ENCODE measurements at places on chromosomes 2 and 18.
A peak's percentile ranks its signal among the peaks of the same experiment; 100 is the strongest.

DNA sequence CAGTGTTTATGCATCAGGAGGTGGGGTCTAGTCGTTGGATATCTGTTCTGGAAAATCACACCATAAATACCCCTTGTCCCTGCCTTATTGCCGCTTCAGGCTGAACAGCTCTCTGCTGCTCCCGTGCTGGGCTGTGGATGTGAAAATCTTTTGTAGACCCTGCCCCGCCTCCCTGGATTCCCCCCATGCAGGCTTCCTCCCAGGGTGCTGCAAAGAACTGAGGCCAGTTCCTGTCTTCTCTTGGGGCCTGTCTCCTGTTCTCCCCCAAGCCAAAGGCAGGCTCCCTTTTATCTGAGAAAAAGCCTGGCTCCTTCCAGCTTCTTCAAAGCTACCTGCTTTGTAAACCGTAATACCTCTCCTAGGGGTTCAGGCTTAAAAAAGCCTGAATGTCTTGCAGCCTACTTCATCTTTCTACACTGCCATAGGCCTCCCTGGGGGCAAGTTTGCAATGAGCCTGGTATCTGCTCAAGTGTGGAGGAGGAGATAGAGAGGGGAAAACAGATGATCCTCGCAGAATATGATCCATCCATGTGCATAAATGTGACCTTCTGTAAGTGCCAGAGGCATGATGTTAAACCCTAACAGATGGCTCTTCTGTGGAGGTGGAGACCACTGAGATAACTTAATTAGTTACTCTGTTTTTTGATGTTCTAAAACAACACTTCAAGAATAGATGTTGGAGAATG lies 55.3 kb downstream of the VWA3B start:
- DNase-seq: no peak

- no peak for DNase-seq
Measured at GRCh38 chr2:236565879-236566402, 3.7 kb upstream of the ACKR3 start.

- no peak for DNase-seq
Measured at GRCh38 chr2:46339676-46340459, 42.7 kb downstream of the EPAS1 start.

GRCh38 chr18:77127769-77128671 lies 4.6 kb downstream of the MBP start:
- peak; percentile 82 for DNase-seq

GRCh38 chr2:170530284-170530745 lies 184.8 kb upstream of the SP5 start:
- DNase-seq: no peak

GRCh38 chr2:162731917-162732804 lies 106.4 kb downstream of the KCNH7 start:
- DNase-seq: no peak

DNA sequence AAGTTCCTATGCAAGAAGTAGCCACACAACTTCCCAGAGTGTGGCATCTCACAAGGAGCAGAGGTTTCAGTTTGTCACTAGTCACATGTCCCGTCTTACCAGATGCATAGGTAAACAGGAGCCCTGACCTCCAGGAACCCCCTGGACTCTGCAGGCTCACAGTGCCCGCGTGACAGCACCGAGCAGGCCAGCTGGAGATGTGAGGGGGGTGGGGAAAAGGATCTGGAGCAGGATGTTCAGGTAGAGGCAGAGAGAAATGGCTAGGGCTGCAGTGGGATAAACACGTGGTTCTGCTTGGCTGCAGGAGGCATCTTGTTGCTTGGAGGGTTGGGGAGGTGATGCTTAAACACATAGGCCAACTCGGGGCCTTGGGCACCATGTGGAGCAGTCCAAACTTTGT lies 54.2 kb downstream of the IMPA2 start:
- DNase-seq: no peak

DNA sequence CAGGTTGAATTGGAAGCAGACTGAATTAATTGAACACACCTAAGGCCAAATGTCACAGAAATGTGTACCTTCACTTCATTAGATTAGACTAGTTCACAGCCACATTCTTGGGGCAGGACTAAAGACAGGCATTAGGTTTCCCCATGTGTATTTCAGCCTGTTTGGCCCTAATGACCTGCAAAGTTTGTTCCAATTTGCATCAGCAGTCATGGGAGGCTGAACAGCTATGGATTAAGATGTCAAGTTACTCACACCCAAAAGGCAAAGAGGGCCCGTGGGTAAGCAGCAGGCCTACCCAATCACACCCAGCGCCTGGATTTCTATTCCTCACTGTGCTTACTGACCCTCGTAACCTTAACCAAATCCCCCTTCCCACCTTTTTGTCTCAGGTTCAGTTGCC lies 99.6 kb upstream of the RIOK3 start:
- no peak for DNase-seq

- DNase-seq: no peak
Measured at GRCh38 chr2:196171946-196172345, 568 bp upstream of the STK17B start.

DNA sequence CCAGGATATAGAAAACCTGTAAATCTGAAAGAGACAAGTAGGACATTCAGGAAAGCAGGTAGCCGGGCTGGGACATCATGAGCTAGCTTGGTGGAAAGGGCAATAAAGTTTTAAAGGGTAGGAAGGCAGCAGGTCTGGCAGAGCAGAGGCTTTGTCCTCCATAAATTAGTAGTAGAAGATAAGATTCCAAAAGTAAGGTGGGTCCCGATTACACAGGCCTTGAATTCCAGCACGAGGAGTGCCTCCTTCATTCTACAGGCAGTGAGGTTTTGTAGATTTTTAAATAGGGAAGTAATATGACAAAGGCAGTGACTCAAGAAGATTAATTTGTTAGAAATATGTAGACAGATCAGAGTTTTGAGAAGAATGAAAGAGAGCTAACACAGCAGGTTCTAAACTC lies 160.7 kb downstream of the DTNB start:
- DNase-seq: peak; percentile 63

DNA sequence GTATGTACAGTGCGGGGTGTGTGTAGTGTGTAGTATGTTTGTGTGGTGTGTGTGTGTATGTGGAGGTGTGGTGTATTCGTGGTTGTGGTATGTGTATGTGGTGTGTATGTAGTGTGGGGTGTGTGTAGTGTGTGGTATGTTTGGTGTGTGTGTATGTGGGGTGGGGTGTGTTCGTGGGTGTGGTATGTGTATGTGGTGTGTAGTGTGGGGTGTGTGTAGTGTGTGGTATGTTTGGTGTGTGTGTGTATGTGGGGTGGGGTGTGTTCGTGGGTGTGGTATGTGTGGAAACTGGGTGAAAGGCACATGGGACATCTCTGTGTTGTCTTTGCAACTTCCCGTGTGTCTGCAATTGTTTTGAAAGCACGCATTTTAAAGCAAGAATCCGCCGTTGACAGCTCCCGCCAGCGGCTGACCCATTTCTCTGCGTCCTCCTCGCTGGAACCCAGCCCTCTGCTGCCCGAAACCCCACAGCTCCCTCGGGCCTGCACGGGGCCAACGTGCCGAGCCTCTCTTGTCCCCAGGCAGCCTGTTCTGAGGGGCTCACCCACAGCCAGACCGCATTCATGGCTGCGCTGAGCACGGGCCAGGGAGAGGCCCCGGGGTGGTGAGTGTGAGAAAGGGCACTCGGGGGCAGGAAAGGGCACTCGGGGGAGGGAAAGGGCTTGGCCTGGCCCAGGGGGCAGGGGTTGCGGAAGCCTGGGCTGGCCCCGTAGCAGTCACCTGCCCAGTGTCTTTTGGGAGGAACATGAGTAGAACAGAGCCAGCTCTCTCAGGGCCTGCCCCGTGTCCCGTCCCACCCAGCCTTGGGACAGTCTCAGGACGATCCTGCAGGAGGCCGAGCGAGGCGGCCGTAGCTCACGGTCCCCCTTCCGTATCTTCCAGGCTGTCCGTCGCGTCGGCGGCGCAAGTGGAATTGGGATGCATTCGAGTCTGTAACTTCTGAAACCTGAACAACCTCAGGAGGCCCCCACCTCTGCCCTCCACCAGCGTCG lies 61.4 kb downstream of the TWIST2 start:
- no peak for DNase-seq

- DNase-seq: no peak
Measured at GRCh38 chr2:238518172-238518820, 91.6 kb downstream of the ASB1 start.

DNA sequence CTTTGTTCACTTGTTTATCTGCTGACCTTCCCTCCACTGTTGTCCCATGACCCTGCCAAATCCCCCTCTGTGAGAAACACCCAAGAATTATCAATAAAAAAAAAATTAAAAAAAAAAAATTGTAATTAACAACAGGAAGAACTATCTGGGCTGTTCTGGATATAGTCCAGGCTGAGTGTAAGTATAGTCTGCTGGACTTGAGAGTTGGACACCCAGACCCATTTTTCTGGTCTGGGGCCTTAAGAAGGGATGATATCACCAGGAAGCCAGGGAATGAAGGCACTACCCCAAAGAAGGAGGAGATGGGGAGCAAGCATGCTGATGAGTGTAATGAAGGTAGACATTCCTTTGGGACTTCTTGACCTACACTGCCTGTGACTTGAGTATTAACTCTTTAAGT lies 72.1 kb upstream of the ZFP36L2 start:
- no peak for DNase-seq

DNA sequence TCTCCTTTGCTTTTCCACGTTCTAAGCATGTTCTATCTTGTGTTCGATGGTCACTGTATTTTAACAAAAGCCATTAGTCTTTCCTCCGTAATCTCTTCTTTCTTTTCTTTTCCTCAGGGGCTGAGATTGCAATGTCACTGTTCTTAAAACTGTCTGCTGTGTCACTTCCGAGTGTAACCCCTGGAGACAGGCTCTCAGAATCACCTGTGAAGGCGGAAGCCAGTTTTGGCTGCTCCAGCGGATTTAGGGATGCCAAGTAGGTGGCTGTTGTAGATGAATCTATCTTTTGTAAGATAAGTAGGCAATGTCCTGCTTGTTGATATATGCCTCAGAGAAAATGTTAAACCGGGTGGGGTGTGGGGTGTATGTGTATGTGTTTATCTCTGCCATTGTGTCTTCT lies 94.7 kb upstream of the L3MBTL4 start:
- DNase-seq: no peak

DNA sequence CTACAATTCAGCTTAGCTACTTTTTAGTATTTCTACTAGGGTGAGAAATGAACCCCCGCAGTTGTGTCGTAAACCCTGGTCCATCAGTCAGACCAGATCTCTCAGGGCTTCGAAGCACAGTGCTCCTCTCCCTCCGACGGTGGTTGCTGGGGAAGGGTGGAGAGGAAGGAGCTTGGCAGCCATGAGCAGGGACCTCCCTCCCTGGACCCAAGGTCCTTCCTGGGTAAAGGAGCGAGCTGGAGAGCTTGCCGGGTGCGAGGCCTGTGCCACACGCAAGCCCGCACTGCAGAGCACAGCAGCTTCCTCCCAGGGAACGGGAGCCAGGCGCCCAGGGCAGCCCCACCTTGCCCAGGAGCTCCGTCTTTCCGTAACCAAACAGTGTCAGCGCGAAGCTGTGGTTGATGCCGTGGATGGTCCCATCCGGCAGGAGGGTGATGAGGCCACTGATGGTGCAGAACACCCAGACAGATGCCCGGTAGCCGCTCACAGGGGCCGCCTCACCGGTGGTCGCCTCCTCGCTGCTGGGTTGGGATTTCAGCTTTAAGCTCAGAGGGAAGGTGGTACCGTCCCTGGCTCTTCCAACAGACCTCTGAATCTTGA lies 12.5 kb downstream of the PASK start:
- DNase-seq: no peak

DNA sequence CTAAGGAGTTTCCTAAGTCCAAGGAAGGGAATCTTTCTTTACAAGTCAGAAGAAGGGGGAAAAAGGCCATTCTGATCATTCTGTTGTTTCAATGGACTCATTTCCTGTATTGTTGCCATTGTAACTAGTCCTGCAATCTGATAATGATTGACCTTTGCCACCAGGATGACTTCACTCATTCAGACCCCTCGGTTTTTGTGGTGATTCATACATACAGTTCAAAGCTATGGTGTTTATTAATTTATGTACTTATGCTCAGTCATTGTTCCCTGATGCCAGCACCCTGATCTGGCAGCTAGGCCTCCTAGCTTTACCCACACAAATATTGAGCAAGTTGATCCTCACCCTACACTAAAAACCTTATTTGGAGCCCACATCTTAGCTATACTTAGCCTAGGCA lies 57.6 kb upstream of the ZNF519 start:
- peak; percentile 2 for DNase-seq

- no peak for DNase-seq
Measured at GRCh38 chr2:109494351-109494750, 119.4 kb downstream of the SEPTIN10 start.

DNA sequence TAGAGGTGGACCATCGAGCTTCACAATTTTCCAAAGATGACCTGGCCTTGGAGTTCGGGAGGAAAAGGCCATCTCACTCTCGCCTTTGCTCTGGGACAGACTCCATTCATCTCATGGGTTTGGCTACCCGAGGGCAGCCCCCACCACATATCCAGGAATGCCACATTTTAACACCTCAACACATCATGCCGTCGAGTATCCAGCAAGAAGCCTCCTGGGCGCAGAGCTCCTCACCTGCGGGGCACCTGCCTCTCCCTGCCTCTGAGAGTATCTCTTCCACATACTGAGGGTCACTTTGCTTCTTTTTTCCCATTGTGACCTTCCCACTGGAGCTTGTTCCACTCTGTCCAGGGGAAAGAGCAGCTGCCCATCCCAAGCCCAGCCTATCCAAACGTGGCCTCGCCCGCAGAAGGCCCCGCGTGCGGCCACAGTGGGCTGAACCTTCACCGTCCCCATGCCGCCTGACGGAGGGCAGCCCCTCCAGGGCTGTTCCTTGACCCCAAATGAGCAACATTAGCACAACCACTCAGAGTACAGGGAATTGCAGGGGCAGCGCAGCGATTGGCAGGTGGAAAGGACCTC lies 5.5 kb upstream of the LIMS2 start:
- no peak for DNase-seq

- DNase-seq: no peak
Measured at GRCh38 chr2:240397924-240398645, 37.4 kb upstream of the GPC1 start.

DNA sequence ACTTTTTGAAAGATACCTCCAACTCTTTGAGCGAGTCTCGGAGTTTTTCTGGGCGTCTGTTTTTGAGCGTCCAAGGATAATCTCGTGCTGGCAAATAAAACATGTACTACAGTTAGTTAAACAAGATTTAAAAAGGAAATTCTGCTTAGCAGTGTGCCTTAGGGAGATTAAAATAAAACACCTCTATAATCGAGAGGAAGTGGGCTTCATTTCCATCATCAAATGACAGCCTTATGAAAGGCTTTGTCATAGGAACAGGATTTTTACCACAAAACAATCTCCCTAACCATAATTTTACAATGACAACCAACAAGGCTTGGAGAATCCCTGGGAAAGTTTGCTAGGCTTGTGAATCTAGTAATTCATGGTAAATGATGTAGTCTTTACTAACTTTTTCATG lies 103.4 kb downstream of the WDPCP start:
- DNase-seq: no peak
